HT1080 (cell line): ENCODE measurements at places on chromosomes 5 and 9.

GRCh38 chr9:27280860-27281259 lies 16.1 kb downstream of the EQTN start:
- no peak for DNase-seq

DNA sequence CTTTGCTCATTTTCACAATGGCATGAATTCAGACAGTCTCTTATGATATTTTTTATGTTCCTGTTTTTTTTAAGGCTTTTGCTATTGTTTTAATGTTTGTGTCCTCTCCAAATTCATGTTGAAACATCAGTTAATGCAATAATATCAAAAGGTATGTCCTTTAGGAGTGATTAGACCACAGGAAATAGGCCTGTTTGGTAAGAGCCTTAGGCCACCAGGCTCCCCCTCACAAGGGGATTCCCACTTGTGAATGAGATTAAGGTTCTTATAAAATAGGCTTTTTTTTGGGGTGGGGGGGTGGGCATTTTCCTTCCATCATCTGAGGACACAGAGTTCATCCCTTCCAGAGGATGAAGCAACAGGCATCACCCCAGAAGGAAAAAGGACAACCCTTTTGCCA lies 2074.2 kb upstream of the C9orf72 start:
- DNase-seq, result no peak

GRCh38 chr9:121765021-121765950 lies 113.9 kb downstream of the DAB2IP start:
- DNase-seq, result peak; percentile 80

- DNase-seq, result no peak
These were observed 60.7 kb downstream of the TAF11L14 start for GRCh38 chr5:17694914-17695313.

- DNase-seq, result no peak
These were observed 28.0 kb upstream of the GRAMD2B start for GRCh38 chr5:126395198-126395597.

DNA sequence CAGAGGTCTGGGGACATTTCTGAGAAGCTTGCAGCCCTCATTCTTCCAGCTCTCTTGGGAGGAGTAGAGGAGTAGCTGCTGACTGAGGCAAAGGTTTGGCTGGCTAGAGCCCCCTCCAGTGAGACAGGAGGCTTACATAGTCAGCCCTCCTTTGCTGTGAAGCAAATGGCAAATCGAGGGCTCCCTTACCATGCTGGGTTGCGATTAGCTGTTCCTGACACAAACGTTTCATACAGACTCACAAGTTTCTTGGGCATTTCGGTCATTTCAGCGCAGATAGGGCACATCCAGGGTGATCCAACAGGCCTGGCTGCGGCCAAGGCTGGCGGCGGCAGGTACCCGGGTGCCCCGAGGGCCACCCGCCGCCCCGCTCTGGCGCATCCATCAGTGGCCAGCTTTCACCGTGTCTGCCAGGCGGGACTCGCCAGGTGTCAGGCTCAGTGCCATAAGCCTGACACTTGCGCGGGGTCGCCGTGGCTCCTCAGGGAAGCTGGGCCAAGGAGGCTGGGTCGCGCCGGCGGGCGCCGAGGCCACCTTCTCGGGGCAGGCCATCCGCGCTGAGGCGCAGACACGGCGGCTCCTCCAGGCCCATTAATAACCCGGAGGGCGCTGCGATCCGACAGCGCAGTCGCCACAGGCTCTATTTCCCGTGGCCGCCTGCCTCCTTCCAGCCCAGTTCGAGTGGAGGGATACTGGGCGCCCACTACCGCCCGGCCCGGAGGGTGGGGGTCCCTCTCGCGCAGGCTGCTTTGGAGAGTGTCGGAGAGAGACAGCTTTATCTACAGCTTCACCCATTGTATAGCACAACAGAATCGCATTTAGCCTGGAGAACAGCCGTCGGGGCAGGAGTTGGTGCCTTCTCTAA lies 9.1 kb downstream of the PRDM6 start:
- no peak for DNase-seq
